ENCODE measurements at places on chromosomes 2 and 18.

- DNase-seq, result no peak
Measured at GRCh38 chr2:55173438-55174054, 58.5 kb downstream of the CLHC1 start.

GRCh38 chr2:39717067-39717466 is 51.4 kb downstream of the TMEM178A start:
- DNase-seq, result no peak

DNA sequence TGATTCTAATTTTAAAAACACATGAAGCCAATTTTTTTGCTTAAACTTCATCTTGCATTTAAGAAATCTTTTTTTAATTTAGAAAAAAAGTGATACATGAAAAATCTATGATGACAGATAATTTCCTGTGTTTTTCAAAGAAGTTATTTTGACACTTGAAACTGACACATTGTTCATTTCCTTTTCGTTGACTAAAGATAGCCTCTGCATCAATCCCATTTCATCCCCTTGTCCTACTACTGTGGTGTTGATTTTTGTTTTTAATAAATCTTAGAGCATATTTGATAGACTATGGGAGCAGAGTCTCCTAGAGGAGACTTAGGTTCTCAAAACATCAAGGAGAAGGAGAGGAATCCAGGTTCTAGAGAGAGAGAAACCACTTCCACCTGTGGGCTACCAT is 70.9 kb downstream of the ACVR1C start:
- DNase-seq, result no peak

DNA sequence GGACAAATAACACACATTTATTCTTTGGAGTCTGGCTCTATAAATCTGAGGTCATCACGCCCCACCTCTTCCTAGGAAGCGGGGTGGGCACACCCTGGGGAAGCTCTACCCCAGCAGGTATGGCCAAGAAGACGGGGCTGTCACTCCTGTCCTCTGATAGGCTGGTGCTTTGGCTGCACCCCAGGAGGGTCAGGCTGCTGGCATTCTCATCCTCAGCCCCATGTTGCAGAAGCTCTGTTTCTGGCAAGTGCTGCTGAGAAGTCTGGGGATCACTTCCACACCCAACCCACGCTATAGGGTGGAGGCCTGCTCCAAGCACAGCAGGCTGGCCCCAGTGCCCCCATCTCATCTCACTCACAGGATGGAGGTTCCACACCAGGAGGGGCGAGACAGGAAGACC is 17.6 kb downstream of the ARHGEF4 start:
- DNase-seq, result no peak

GRCh38 chr2:231455222-231455621 is 9.1 kb downstream of the NCL start:
- no peak for DNase-seq

GRCh38 chr2:42721898-42722297 is 42.0 kb downstream of the OXER1 start:
- no peak for DNase-seq

DNA sequence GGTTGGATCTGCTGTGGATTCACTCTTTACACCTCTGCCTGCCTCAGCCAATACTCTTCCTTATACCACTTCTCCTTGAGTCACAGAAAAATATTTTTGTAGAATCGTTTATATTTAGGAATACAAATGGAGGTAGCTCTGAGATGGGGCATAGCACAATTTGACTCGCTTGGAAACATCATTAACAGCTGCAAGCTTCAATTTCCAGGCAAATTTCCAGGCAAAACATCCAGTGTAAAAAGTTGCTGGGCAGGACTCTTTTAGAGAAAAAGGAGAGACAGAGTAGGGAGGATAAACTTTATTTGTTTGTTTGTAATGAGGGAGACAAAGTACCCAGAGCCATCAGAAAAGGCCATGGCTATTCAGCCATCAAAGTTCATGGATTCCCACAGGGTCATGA is 74.4 kb upstream of the SOX11 start:
- no peak for DNase-seq

- no peak for DNase-seq
Measured at GRCh38 chr18:68469049-68469625, 245.8 kb downstream of the TMX3 start.

DNA sequence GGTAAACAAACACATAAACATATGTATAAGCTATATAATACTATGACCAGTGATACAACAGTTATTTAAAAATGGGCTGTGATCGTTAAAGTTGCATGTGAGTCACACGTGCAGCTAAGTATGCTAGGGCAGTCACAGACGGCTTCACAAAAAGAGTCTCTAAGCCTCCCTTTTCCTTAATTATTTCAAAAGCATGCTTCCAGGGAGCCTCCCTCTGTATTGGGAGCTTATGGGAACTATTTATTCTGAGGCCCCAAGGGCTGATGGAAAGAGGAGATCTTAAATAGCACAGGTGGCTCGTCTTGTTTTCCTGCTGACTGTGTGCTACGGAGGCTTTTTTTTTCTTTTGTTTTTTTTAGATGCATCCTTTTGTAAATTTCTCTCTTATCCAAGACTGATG is 94.3 kb downstream of the ADCYAP1 start:
- no peak for DNase-seq

GRCh38 chr18:24841536-24841935 is 381.1 kb downstream of the HRH4 start:
- no peak for DNase-seq

GRCh38 chr2:16664052-16664731 is 1.4 kb downstream of the CYRIA start:
- peak; percentile 71 for DNase-seq

DNA sequence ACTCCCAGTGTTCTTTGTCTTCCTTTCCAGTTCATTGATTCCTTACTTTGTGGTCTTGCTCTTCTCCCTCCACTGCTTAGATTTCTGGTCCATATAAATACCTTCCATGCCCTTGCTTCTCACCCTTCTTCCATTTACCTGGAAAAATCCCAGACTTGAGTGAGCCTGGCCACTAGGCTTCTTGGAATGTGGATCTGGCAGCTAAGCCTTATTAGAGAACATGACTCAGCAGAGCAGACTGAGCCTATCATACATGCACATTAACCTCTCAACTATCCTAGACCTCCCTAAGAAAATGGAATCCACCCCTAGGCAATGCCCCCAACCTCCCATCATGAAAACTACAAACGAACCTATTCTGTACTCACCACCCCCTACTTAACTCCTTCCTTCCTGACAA is 127.7 kb downstream of the RHBDD1 start:
- DNase-seq, result peak; percentile 13

GRCh38 chr2:8157621-8158430 is 524.0 kb upstream of the ID2 start:
- no peak for DNase-seq

DNA sequence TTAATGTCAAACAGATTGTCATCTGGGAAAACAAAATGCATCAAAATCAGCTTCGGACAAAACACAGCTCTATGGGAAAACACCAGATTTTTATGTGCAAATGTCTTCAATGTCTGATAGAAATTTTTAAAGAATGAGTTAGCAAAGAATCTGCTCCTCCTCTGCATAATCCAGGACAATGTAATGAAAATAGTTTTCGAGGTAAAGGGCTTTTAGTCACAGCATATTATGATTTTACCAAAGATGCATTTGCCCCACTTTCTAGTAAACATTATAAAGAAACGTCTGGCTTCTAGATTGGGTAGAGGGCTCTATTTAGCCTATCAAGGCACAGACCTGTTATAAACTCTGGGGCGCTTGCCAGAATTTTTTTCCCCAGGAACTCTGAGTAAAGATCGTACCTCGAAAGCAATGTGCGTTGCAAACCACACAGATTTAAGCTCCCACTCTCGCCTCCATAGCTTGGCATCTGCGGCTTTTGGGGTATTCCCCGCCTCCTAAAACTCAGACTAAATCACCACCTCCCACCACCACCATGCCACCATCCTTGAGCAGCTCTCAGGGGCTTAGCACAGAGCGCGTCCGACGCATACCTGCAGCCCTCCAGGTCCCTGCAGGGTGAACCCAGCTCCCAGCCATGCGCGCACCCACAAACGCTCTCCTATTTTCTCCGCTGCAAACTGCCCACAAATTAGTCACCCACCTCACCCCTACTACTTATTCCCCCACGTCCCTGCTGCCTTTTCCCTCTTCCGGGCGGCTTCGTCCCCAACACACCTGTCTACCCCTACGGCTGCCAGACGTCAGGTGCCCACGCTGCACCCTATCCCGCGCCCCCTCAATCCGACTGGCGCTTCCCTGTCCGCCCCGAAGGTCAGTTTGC is 829 bp downstream of the ACVR1C start:
- DNase-seq, result no peak

Measured in AG04450 (cell line).